ENCODE measurements at places on chromosomes 13 and 19. TPM values are rescaled to one million over a fixed set of nuclear protein-coding genes. Genes with fewer than 3 reads are reported as not detected.

GRCh38 chr13:77062097-77062496 is 35.1 kb upstream of the FBXL3 start:
- DNase-seq = no peak
- peaks cover 32% of the 10 kb centered on the region for H3K36me3 ChIP-seq
- H3K27me3 ChIP-seq = no peaks in the 10 kb centered on the region

- DNase-seq = no peak
- no peak overlapping the region for H3K4me3 ChIP-seq
- no peaks in the 10 kb centered on the region for H3K4me1 ChIP-seq
- peaks cover 30% of the 10 kb centered on the region for H3K27me3 ChIP-seq
- H3K36me3 ChIP-seq = no peaks in the 10 kb centered on the region
Measured at GRCh38 chr13:42626176-42626860, 52.4 kb downstream of the TNFSF11 start.

DNA sequence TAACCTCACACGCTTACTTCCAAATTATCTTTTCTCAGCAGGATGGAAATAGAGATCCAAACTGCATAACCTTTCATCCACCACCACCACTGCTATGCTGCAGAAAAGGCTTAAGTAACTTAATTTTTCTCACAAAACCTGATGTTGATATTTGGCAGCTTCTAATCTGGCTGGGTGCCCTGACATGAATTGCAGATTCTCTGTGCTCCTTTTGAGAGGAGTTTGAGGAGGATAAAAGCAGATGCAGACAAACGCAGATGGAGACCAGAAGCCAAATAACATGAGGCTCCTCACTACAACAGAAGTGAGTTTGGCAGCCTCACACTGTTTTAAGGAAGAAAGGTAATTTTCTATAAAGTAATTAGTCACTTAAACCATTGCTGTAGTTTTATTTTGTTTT is 646.2 kb upstream of the ATXN8OS start:
- H3K4me3 ChIP-seq = no peak overlapping the region
- H3K27ac ChIP-seq = no peak overlapping the region
- no peaks in the 10 kb centered on the region for H3K27me3 ChIP-seq
- no peaks in the 10 kb centered on the region for H3K4me1 ChIP-seq
- DNase-seq = no peak

- no peak overlapping the region for H3K4me3 ChIP-seq
- H3K36me3 ChIP-seq = no peaks in the 10 kb centered on the region
- H3K27ac ChIP-seq = no peak overlapping the region
- H3K4me1 ChIP-seq = peaks cover 2% of the 10 kb centered on the region
- no peak for DNase-seq
- peaks cover 18% of the 10 kb centered on the region for H3K27me3 ChIP-seq
Measured at GRCh38 chr13:110121422-110122083, 185.4 kb downstream of the COL4A1 start.

DNA sequence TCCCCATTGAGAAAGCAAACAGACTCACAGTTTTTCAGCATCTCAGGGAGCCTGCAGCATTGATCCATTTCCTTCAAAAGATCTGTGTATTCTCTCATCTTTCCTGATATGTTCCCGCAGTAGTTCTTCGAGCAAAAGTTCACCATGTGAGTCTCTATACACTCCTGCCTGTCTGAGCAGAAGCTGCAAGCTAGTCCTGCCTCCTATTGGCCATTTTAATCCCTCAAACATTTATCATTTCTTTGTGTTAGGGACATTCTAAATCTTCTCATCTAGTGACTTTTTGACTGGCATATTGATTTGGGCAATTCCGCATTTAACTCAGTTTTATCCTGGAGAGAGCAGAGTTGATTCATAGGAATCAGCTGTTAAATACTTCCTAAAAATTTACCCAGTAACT is 660.4 kb upstream of the KLF12 start:
- no peak overlapping the region for H3K27ac ChIP-seq
- H3K4me1 ChIP-seq = no peaks in the 10 kb centered on the region
- no peak overlapping the region for H3K4me3 ChIP-seq
- DNase-seq = no peak
- no peaks in the 10 kb centered on the region for H3K36me3 ChIP-seq

GRCh38 chr19:18424122-18424889 is 5.1 kb downstream of the SSBP4 start:
- H3K4me1 ChIP-seq = peaks cover 66% of the 10 kb centered on the region
- no peaks in the 10 kb centered on the region for H3K27me3 ChIP-seq
- peak overlapping the region; percentile 97 for H3K4me3 ChIP-seq
- H3K27ac ChIP-seq = peak overlapping the region; percentile 93
- peaks cover 12% of the 10 kb centered on the region for H3K36me3 ChIP-seq

GRCh38 chr19:5743630-5744029 is 23.2 kb downstream of the CATSPERD start:
- no peak overlapping the region for H3K4me3 ChIP-seq
- no peak for DNase-seq
- peaks cover 5% of the 10 kb centered on the region for H3K27me3 ChIP-seq

GRCh38 chr19:39247701-39248664 is 673 bp downstream of the IFNL4 start:
- no peak for DNase-seq
- no peak overlapping the region for H3K4me3 ChIP-seq
- peaks cover 13% of the 10 kb centered on the region for H3K27me3 ChIP-seq
- H3K36me3 ChIP-seq = no peaks in the 10 kb centered on the region

DNA sequence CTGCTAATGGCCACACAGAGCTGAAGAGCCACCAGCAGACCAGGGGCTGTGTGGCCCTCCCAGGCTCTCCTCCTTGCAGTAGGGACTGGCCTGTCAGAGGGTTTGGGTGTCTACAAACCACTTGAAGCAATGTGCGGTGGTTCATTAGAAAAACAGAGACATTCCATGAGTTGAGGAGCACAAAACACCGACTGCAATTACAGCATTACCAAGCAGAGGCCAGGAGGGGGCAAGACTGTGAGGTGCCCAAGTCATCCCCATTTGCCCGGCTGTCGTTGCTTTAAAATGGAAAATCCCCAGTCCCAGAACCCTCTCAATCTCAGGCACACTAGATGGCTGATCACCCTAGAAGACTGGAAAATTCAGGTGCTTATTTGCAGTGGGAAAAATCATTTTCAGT is 15.0 kb downstream of the TMTC4 start:
- H3K4me1 ChIP-seq = peaks cover 25% of the 10 kb centered on the region
- no peak for DNase-seq
- no peak overlapping the region for H3K4me3 ChIP-seq
- peak overlapping the region; percentile 57 for H3K27ac ChIP-seq
- peaks cover 57% of the 10 kb centered on the region for H3K36me3 ChIP-seq

DNA sequence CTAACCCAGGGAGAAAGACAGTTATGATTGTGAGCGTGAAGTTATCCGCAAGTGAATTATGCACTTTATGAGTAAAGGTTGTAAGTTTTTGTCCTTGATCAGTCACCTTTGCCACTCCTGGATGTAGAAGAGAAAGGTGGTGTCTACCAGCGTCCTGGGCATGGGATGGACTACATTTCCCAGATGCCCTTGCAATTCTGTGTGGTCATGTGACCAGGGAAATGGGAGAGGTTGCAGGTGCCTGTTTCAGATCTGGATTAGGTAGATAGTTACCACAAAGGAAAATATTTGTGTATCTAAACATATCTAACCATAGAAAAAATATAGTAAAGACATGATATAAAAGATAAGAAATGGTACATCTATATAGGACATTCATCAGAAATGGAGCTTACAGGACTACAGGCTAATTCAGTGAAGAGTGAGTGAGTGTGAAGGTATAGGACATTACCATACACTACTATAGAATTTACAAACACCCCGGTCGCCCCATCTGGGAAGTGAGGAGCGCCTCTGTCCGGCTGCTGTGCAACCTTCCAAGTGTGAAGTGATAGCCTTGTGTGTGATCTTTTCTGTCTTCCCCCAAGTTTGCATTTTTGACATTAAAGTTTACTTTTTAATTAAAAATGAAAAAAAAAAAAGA is 51.6 kb upstream of the CACNA1A start:
- H3K36me3 ChIP-seq = no peaks in the 10 kb centered on the region
- no peaks in the 10 kb centered on the region for H3K27me3 ChIP-seq
- H3K4me3 ChIP-seq = no peak overlapping the region
- DNase-seq = no peak

DNA sequence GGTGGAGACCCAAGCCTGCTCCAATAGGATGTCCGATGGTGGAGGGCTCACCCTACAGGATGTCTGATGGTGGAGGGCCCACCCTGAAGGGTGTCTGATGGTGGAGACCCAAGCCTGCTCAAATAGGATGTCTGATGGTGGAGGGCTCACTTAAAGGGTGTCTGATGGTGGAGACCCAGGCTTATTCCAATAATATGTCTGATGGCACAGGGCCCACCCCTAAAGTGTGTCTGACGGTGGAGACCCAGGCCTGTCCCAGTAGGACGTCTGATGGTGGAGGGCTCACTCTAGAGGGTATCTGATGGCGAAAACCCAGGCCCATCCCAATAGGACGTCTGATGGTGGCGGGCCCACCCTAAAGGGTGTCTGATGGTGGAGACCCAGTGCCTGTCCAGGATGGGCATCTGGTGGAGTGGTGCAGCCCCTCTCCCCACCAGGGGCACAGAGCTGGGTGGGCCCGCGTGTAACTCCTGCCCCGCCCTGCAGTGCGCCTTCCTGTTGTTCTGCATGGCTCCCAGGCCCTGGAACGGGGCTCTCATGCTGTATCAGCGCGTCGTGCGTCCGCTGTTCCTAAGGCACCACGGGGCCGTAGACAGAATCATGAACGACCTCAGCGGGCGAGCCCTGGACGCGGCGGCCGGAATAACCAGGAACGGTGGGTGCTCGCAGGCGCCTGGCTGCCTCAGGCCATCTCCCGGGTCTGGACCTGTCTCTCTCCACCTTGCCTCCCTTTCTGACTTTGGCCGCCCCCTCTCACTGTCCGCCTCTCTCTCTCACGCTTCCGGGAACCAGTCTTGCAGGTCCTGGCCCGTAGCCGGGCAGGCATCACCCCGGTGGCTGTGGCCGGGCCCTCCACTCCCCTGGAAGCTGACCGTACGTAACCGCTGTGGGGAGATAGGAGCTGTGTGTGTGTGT is 5.1 kb downstream of the REEP6 start:
- H3K27ac ChIP-seq = no peak overlapping the region
- H3K4me3 ChIP-seq = no peak overlapping the region
- peaks cover 9% of the 10 kb centered on the region for H3K27me3 ChIP-seq
- peaks cover 3% of the 10 kb centered on the region for H3K4me1 ChIP-seq

- H3K4me1 ChIP-seq = peaks cover 12% of the 10 kb centered on the region
- H3K4me3 ChIP-seq = no peak overlapping the region
- H3K36me3 ChIP-seq = no peaks in the 10 kb centered on the region
- no peak for DNase-seq
Measured at GRCh38 chr19:19167612-19168011, 2.5 kb downstream of the MEF2B start.

DNA sequence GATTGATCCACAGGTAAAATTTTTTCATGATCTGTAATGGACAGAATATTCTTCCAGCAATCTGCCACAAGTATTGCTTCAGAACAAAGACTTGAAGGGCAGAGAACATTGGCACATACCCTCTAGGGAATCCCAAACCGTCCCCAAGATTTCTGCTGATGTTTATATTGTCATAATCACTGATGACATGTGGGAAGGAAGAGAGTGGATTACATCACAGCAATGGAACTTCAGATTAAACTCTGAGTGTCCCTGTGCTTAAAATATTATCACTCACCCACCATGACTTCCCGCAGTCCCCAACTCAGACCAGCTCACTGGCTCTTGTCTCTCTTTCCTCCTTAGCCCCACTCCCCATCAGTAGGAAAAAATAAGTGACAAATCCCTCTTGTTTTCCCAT is 8.5 kb upstream of the TPT1 start:
- peaks cover 33% of the 10 kb centered on the region for H3K36me3 ChIP-seq
- no peak overlapping the region for H3K27ac ChIP-seq
- no peaks in the 10 kb centered on the region for H3K27me3 ChIP-seq
- H3K4me3 ChIP-seq = no peak overlapping the region
- peaks cover 10% of the 10 kb centered on the region for H3K4me1 ChIP-seq

- no peak overlapping the region for H3K27ac ChIP-seq
- peaks cover 5% of the 10 kb centered on the region for H3K27me3 ChIP-seq
- no peaks in the 10 kb centered on the region for H3K4me1 ChIP-seq
- no peak for DNase-seq
Measured at GRCh38 chr13:77859450-77859849, 59.2 kb downstream of the EDNRB start.

GRCh38 chr13:74555651-74556420 is 421.6 kb upstream of the KLF12 start:
- H3K4me1 ChIP-seq = peaks cover 7% of the 10 kb centered on the region
- DNase-seq = no peak
- H3K36me3 ChIP-seq = no peaks in the 10 kb centered on the region
- no peak overlapping the region for H3K4me3 ChIP-seq

GRCh38 chr13:112184261-112184660 is 117.3 kb downstream of the SOX1 start:
- no peaks in the 10 kb centered on the region for H3K4me1 ChIP-seq
- H3K27ac ChIP-seq = no peak overlapping the region

MEX3D gene
- total RNA-seq = 9.5 TPM

KIR3DL1 gene
- 0.28 TPM for total RNA-seq

WDFY2 gene
- total RNA-seq = 11.9 TPM

SHISA7 gene
- not detected for total RNA-seq

METTL21C gene
- not detected for total RNA-seq

Measured in activated CD8-positive, alpha-beta memory T cell treated with anti-CD3 and anti-CD28 coated beads, Interleukin-2, amount 10 ng/mL, durations not matched to agents 7 days and 5 days (primary cell).